ENCODE measurements at places on chromosomes 7 and 10.

DNA sequence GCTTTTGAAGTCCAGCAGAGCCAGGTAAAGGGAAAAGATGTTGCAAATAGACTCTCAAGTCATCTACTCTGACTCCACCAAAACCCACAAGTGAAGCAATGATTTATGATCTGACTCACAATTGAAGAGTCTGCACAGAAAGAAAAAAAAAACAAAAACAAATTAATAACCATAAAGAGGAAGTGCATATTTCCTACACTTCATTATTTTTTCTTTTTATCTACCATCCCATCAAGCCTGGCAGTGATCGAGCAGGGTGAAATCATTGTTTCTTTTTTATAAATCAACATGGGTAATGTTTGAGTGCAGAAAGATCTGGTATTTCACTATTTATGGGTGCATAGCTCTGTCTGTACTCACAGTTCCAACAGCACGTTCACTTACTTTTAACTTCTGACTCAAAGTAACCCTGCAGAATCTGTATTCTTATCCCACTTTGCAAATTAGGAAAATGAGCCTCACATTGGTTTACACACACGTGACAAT is 829.0 kb downstream of the TNS3 start:
- DNase-seq = no peak

GRCh38 chr10:88150339-88150738 is 286.9 kb downstream of the PTEN start:
- DNase-seq = no peak

DNA sequence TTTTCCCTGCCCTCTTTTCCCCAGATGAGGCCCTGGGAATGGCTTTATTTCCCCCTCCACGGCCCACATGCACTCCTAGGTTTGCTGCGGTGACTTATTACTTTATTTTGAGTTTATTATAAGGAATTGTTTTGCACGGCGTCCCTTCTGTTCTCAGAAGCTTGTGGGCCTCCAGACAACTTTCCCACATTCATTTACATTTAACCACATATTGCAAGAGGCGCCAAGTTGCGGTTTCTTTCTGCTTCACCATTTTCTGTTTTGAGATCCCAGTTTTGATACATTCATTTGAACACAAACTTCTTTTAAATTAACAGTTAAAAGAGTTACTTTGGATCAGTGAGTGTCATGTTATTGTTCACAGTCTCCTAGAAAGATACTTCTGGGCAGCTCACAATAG is 532.5 kb upstream of the MGMT start:
- DNase-seq = no peak

- DNase-seq = no peak
Observed at GRCh38 chr7:121936951-121937623, 64.1 kb downstream of the PTPRZ1 start.

GRCh38 chr10:14801723-14802122 is 27.0 kb upstream of the FAM107B start:
- DNase-seq = no peak

GRCh38 chr7:135714534-135715009 is 13.4 kb downstream of the SLC13A4 start:
- DNase-seq = no peak

GRCh38 chr7:1646391-1646790 is 23.7 kb upstream of the ELFN1 start:
- DNase-seq = no peak

- DNase-seq = no peak
Observed at GRCh38 chr10:62171791-62172190, 96.9 kb downstream of the RTKN2 start.

- DNase-seq = no peak
Observed at GRCh38 chr7:112449353-112449752, 907 bp upstream of the IFRD1 start.

- no peak for DNase-seq
Observed at GRCh38 chr10:103923502-103923901, 5.5 kb upstream of the STN1 start.

DNA sequence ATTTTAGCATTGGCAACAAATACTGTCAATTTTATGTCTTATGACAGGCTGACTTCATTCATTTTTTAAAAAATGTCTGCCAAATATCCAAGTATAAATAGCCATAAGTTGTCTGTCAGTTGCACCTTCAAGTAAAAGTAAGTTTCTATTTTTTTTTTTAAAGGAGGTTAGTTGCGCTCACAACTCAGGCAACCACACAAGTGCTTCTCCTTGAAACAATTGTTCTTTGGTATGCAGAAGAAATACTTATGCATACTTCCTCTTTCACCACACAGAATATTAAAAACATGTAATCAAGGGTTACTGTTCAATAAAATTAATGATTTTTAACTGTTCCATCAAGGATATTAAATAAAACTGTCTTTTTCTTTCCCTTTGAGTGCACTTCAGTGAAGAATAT is 97.9 kb downstream of the RTKN2 start:
- DNase-seq = no peak

DNA sequence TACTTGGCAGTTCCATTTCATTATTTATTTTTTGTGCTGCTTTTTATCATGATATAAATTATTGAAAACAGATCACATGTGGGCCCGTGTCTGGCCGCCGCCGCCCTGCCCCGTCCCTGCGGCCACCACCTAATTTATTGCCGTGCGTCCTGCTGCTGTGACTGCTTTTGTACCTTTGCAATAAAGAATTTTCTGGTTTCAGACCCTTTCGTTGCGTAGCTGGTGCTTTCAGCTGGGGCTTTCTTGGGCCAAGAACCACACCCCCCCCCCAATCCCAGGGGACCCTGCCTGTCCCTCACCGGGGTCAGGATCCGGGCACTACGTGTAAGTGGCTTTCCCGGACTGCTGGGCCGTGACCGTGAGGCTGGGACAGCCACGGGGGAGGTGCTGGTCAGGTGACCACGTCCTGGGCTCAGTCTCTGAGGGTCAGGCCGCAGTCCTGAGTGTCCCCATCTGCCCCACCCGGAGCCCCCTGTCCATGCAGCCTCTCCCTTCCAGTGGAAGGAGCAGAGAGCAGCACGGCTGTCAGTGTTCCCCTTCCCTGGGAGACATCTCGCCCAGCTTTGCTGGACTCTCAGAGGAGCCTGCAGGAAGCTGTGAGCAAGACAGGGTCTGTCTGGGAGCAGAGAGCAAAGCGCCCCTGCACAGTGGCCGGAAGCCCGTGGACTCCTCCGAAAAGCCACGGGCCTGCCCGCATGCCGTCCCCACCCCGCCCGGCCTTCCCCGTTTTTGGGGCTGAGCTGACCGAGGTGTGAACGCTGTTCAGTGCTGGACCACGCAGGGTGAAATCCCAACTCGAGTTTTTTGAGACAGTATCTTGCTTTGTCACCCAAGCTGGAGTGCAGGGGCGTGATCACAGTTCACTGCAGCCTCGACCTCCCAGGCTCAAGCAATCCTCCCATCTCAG is 12.6 kb downstream of the MAFK start:
- DNase-seq = no peak

DNA sequence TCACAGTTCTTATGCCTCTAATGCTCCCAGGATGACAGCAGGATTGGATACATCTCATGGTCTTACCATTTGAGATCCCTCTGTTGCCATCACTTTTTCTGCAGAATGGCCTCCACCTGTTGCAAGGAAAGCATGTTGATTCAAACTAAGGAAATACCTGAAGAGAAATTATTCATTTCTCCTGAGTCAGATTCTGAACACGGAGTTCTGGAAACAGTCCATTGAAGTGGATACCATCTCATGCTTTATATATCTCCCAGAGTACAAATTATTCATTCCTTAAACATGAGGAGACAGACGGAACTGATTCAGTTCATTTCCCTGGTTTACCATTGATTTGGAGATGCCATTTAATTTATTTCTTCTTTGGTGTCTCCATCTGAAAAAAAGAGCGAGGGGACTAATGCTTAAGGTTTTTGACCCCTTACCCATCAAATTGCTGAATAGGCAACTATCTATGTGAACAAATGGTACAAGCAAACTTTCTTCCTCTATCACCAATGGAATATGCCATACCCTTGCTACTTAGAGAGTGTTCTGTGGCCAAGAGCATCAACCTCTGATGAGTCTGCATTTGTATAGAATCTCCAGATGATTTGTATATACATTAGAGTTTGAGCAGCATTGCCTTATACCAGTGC is 305.0 kb upstream of the LRGUK start:
- DNase-seq = no peak

DNA sequence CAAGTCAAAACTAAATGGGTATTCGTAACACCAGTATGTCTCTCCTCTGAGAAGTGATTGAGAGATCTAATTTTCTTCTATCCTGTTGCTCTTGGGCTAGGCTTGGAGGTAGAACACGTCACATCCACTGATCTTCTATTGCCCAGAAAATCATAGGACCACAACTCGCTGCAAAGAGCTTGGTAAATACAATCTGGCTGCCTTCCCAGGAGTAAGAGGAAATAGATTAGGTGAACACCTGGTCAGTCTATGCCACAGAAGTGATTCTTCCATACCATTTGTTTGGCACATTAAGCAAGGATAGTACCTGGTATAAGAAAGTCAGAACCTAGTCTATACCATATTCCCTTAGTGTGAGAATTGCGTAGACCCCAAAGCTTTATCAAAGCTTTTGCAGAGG is 129.3 kb upstream of the PHYHIPL start:
- no peak for DNase-seq

DNA sequence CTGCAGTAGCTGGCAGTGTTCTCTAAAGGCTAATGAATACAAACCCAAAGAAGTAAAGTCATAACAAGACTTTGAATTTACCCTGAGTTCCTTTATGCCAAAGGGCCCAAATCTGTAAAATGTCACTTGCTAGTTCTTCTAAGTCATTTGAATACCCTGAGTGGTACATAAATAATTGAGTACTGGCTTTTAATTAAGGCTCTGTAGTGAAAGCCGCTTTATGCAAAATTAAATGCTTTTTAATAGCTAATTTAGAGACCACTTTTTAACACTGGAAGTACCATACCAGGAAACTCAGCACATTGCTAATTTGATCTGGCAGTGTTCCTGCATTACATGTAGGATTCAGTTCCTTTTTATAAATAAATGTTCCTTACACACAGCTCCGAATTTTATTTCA is 24.0 kb upstream of the TSPAN13 start:
- no peak for DNase-seq

DNA sequence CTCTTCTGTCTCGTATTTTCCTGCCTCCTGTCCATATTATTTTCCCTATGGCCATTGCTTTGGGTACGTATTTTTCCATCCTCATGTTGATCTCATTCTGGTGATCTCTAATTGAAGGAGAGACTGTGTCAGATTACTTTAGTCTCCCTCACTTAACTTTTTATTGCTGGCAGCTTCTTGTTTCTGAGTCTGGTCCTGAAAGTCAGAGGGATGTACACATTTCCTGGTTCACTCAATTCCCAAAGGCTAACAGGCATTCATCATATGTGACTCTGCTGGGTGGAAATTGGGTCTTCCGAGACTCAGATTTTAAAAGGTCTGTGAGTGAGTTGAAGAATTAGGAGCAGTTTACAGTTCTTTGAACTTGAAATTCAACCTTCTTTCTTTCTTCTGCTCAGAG is 10.9 kb downstream of the UMAD1 start:
- no peak for DNase-seq

DNA sequence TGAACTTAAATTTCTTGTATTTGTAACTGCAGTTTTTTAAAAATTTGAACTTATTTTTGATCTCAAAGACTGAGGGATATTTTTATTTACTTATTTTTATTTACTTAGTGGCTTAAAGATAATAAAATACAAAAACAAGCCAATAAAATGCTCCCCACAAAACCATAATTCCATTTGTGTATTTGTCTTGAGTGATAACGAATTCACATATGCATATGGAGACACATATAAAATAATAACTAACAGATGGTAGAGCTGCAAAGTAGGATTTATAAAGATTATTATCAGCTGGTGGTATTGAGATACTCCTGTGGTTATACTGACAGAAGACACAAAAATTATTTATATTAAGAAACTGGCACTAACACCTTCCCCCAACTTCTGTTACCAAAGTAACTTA is 90.2 kb upstream of the RPA3 start:
- no peak for DNase-seq

GRCh38 chr10:796233-796632 is 106.8 kb upstream of the DIP2C start:
- DNase-seq = no peak

- DNase-seq = no peak
Observed at GRCh38 chr7:116986611-116987565, 33.6 kb downstream of the ST7 start.

GRCh38 chr10:35819736-35820135 is 177.6 kb upstream of the FZD8 start:
- no peak for DNase-seq

DNA sequence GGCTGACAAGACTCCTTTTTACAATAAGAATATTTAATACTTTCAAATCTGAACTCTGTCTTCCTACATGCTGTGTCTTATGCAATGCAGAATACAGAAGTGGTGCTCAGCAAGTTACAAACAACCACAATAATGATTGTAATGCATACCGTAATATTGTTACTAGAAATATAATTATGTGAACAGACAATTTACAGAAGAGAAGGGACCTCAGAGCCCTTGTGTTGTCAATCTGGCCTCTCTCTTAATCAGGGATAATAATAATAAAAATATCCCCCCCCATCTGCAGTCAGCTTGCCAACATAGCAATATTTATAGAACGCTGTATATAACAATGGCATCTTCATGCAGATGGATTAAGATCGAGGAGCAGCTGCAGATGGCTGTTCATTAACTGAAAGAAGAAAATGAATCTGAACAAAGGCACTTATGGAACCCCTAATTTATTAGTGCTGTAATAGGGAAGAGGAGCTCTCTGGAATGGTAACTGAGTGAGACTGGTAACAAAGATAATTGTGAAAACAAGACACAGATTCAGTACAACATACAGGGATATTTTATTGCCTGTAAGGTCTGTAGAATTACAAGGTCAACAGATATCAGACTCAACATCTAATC is 106.3 kb downstream of the TMEM26 start:
- DNase-seq = no peak

GRCh38 chr7:47291461-47292081 is 290.3 kb downstream of the TNS3 start:
- DNase-seq = no peak

GRCh38 chr10:47449102-47449978 is 34.6 kb downstream of the ANXA8 start:
- no peak for DNase-seq

- no peak for DNase-seq
Observed at GRCh38 chr10:13916384-13916947, 329.7 kb downstream of the PRPF18 start.

DNA sequence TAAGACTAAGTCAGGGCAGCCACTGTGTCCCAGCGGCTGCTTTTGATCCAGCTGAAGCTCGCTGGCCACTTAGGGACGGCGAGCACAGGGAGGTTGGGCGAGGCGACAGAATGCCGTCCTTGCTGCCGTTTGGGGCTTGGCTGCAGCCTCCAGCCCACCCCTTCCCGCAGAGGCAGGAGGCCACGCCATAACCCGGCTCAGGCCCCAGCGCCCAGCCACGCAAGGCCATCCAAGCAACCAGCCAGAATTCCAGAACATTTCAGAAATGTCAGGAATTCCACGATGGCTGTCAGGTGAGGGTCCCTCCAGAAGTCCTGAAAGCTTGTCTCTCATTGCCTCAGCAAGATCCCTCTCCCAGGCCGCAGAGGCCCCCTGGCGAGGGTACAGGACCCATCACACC is 479.1 kb upstream of the FOXK1 start:
- DNase-seq = no peak

DNA sequence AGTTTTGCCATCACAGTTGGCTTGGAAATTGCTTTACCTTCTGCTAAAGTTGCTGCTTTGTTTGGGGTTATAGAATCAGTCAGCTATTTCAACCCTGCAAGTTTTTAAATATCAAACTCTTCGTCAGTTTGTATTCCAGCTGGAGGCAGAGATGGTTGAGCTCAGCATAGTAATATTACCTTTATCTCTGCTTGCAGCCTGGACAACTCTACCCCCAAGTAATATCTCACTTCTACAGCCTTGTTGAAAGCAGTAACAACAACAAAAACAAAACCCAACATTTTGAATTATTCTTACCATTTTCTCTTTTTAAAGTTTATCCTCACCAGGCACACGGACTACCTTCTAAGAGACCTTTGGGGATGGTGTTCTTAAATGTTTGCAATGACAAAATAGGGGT is 239.1 kb upstream of the PHF14 start:
- DNase-seq = no peak
